Activated T-helper 1 cell treated with anti-CD3 and anti-CD28 coated beads, Interleukin-2, amount 50 U/mL, for 16 hours (primary cell): ENCODE measurements at places on chromosomes 3 and 15.

DNA sequence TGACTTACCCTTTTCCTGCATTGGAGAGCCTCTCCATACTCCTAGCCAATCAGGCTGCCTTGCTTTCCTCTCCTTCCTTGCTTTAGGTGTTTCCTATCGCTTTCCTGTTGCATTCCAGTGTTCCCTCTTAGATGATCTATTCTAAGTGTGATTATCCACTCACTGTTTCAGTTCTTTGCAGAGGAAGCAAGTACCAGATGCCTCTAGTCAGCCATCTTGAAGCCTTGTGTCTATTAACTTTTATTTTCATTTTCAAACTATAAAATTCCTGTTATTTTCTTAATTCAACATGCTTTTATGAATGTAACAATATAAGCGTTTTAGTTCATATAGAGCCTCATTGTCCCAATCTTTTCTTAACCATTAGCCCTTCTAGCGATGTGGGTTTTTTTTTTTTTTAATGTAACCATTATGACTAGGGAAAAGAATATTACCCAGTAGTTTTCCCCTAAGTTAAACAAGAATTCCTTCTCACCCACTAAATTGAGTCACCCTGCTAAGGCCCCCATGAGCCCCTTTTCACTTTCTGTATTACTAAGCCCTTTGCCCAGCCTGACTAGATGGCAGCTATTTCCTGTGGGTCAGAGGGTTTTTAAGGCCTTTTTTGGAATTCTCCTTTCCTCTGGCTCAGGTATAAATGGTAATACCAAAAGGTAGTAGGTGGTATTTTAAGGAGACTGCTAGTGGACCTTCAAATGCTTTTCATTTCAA is 229.4 kb upstream of the CTNNB1 start:
- no peak for DNase-seq

- DNase-seq: no peak
These were observed 267.1 kb downstream of the STXBP5L start for GRCh38 chr3:121175083-121175482.

DNA sequence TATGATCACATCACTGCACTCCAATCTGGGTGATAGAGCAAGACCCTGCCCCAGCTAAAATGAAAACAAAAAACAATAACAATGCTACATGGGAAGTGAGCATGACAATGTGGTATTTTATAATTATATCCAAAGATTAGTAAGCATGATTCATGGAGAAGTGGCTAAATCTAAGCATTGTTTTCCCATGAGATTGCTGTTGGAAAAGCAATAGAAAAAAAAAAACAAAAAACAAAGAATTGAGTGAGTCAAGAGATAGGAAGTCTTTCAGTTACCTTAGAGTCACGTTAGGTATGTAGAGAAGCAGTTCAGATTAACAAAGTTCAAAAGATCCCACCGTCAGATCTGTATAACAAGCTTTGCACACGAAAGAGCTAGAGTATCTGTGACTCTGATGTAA is 210.3 kb upstream of the CNTN6 start:
- DNase-seq: no peak

GRCh38 chr3:29972320-29972993 is 633.9 kb upstream of the TGFBR2 start:
- no peak for DNase-seq

DNA sequence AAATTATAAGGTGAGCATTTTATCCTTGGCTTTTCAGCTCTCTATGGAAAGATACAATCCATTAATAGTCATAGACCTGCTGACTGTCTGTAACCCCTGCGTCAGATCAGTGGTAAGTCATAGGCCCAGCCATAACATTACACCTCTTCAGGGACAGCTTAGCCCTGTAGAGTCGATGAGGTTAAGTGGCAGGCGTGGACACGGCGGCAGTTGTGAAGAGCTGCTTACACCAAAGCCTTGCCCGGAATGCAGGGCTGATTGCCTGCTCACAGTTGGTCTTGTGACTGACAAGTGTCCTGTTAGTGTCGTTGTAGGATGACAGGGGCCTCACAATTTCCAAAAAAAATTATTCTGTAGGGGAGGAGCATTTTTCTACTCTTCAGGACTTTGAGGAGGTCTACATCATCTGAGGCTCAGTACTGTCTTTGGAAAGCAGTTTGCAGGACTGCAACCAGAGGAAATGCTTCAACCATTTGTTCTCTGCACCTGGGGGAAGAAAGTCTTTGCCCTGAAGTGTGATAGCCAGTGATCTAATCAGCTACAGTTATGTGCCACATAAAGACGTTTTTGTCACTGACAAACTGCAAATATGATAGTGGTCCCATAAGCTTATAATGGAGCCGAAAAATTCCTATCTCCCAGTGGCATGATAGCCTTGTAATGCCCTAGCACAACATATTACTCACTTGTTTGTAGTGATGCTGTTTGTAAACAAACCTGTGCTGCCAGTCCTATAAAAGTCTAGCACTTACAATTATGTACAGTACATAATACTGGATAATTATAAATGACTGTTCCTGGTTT is 14.9 kb upstream of the SELENOT start:
- no peak for DNase-seq

DNA sequence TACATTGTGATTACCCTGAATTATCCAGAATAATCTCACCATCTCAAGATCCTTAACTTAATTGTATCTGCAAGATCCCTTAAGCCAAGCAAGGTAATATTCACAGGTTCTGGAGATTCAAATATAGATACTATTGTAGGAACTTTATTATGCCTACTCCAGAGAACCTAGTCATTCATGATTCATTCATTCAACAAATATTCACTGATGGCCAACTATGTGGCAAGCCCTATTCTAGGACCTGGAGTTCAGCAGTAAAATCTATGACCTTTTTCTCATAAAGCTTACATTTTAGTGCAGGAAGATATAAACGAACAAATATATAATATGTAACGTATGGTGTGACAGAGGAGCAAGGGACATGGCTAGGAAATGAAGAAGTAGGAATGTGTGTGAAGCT is 49.6 kb downstream of the ISL2 start:
- DNase-seq: no peak

DNA sequence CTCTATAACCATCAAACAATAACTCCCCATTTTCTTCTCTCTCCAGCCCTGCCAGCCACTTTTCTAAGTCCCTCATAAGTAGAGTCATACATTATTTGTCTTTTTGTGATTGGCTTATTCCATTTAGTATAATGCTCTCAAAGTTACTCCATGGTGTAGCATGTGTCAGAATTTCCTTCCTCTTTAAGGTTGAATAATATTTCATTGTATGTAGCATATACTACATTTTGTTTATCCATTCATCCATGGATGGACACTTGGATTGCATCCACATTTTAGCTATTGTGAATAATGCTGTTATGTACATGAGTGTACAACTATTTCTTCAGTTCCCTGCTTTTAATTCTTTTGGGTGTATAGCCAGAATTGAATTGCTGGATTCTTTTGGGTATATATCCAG is 138.4 kb downstream of the ATG7 start:
- no peak for DNase-seq

DNA sequence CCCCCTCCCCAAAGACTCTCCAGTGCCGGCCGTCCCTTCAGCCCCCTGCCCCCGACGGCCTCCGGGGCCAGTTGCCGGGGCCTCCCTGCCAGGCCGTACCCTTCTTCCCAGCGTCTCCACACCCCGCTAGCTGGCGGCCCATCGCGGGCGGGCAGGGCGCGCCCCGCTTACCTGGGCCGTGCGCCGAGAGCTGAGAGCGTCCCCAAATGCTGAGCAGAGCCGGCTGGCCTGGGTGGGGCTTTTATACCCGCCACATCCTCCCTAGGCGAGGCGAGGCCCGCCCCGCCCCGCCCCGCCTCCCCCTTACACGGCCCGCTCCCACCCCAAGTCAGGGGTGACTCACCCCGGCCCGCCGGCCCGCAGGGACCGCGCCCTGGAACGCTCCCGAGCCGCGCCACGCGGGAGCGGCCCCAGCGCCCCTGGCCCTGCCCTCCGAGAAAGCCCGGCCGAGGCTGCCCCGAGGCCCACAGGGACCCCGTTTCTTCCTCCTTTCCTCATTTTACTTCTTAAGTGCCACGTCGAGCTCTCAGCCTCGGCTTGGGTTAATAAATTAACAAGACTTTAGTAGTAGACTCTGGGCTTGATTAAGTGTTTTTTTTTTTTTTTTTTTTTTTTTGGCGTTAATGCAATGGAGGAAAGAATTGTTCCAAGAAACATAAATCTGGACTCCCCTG is at the start of gene ANXA2:
TSS of gene ANXA2 (minus strand) at position 215 of the 674 bp plus-strand sequence. CDS start 11,911 bp downstream, outside the sequence.
- DNase-seq: peak; percentile 74

DNA sequence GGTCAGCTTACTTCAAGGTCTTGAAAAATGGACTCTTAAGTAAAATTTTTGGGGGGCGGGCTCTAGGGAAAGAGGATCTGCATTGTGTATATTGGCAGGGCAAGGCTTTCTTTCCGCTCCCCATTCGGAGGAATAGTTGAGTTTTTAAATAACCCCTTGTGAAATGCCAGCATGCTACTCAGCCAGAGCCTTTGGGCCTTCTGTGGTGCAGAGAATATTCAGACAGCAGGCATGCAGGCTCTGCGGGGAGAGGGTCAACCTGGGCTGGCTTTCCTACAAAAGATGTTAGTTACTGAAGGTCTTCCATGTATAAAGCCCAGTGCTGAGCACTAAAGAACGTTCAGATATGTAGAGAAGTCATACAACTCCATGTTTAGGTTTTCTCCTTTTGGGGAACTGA is 40.6 kb downstream of the ADAMTSL3 start:
- DNase-seq: no peak
